NK-92 treated with Interleukin-12 subunit alpha and Interleukin-12 subunit beta, amount 100 ng/mL, for 24 hours (cell line): ENCODE measurements at places on chromosomes 6 and 20.

- DNase-seq: no peak
These were observed 235.5 kb downstream of the SYNDIG1 start for GRCh38 chr20:24704899-24705298.

- DNase-seq: no peak
These were observed 11.6 kb downstream of the SLC9A8 start for GRCh38 chr20:49824206-49824605.

DNA sequence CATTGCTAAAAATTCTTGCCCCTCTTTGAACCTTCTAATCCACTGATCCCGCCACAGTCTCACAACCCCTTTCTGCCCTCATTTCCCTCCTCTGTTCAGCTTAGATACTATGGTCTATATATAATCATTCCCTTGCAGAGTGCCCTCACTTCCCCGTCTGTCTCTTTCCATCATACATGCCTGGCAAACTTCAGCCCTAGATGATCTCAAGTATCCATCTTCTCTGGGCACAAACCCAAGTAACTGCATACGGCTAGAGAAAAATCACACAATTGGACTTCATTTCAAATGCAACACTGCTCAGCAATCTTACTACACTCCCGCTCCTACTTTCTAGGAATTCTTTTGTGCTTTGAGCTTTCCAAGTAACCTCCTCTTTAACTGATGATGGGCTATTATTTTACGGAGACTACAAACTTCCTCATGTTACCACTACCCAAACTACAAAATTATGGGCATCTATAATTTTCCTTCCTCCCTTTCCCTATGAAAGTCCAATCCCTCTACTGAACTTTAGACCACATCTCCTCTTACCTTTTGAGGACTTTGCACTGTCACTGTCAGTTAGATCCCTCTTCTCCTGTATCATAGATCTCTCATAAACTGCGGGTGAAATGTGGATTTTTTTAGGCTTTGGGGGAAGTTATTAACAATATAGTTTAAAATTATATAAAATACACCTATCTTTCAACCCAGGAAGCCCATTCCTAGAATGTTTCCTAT is 135.6 kb downstream of the BTBD9 start:
- DNase-seq: no peak

- DNase-seq: no peak
These were observed 135.3 kb upstream of the RREB1 start for GRCh38 chr6:6972456-6972855.

GRCh38 chr6:90251295-90251992 is 45.2 kb downstream of the BACH2 start:
- no peak for DNase-seq

DNA sequence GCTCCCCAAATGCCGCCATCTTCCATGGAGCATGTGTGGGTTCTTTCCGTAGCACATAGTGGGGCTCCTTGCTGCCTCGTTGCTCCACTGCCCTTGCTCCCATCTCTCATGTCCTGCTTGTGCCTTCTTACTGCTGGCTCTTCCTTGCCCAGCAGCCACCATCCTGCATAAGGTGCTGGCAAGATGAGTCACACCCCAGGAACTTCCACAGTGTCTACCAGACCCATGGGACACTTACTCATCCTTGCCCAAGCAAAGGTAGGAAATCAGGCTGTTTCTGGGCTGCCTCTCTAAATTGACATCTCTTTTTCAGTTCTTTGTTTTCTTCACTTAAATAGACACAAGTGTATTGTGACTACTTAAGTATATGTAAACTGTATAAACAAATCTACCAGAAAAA is 39.4 kb upstream of the RGS17 start:
- DNase-seq: no peak

DNA sequence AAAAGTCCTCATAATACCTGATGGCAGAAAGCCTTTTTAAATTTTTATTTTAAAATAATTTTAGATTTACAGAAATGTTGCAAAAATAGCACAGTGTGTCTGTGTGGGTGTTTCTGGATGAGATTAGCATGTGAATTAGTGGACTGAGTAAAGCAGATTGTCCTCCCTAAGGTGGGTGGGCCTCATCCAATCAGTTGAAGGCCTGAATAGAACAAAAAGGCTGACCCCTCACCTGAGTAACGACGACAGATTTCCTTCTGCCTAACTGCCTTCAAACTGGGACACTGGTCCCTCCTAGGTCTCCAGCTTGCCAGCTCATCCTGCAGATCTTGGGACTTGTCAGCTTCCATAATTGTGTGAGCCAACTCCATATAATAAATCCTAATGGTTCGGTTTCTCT is 54.2 kb downstream of the FAXC start:
- DNase-seq: no peak

DNA sequence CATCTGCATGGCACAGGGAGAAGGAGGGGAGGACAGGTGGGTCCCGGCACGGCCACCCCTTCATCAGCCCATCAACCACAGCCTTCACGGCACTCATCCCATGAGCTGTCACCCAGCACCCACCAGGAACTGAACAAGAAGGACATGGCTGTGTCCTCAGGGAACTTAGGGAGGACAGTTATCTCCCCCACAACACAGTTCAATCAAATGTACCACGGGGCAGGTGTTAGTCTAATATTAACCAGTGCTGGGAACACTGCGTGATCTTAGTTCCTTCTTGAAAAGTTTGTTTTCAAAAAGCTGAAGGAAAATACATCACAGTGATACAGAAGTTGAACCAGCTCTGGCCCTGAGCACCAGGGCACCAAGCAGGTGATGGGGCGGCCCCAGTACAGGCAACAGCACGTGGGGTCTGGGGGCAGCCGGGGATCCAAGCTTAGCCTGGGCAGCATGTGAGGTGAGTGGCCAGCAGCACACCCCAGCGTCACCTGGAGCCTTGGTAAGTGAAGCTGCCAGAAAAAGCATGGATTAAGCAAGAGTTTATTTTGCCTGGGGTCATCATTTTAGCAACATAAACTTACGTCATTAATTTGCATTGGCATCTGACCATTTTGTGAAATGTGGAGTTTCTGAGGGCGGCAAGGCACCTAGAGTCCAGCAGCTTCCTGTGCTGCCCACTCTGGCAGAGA is 35.5 kb upstream of the AFDN start:
- no peak for DNase-seq

DNA sequence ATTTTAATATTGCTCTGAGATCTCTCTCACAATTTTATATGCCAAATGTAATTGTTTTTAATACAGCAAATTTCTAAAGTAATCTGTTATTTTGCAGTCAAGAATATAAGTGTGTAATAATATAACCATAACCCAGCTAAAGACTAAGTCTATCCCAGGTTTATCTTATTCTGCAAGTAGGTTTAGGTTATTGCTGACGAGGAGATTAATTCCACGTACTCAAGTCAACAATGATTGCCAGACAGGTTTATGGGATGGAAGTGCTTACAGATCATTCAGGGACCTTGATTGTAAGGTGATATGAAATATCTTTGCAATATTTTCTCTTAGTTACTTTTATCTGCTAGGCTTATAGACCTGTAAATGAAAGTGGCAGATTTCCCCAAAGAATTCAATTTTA is 698.3 kb downstream of the HDGFL1 start:
- DNase-seq: no peak

- no peak for DNase-seq
These were observed 7.2 kb downstream of the PNLDC1 start for GRCh38 chr6:159807150-159807858.

DNA sequence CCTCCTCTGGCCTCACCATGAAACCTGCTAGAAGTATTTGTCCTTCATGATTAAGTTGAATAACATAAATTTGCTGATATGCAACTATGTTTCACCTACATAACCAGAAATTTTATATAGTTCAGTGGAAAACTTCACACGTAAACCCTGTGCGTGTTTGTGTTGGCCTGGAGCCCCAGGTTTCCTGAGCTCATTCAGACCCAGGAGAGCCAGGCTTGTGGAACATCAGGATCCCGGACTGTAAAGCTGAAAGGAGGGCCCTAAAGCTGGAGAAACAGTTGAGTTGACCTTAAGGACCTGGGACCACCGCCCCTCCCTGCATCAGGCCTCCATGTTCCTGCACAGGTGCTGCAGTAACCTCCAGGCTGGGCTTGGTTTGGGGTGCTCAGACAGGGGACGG is 3.1 kb upstream of the SPATS1 start:
- DNase-seq: no peak

GRCh38 chr6:21426841-21427490 is 166.6 kb upstream of the SOX4 start:
- no peak for DNase-seq

DNA sequence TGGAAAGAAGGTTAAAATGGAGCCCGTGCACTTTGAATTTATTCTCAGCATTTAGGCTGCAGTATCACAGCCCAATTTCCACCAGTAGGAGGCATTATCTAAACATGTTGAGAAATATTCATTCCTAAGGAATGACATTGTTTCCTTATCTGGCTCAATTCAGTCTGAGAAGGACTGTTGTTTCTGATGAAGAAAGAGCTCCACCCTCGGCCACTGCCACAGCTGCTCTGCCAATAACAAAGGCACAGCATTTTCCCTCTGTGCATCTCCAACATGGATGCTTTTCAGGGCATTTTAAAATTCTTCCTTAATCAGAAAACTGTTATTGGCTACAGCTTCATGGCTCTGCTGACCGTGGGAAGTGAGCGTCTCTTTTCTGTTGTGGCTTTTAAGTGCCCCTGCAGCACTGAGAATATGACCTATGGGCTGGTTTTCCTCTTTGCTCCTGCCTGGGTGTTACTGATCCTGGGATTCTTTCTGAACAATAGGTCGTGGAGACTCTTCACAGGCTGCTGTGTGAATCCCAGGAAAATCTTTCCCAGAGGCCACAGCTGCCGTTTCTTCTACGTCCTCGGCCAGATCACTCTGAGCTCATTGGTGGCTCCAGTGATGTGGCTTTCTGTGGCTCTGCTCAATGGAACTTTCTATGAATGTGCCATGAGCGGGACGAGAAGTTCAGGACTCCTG is at the start of gene CALHM5:
CALHM5 (plus strand) TSS at position 216 of the 687 bp plus-strand sequence; CDS start at position 274, 58 bp downstream.
- no peak for DNase-seq

DNA sequence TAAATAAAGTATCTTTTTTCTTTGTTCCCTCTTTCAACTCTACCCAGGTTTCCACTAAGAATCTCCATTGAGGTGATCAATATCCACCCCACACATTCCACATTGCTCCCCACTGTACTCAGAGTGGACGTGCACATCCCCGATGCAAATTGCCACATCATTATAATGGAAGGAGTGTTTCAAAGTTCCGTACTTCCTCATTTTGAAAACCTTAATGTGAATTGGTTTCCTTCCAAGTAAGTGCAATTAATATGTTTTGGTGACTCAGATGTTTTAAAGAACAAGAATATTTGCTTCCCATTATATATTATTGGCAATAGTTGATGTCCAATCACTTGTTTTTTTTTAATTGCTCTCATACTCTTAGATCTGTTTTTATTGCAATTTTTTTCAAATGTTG is 463.6 kb downstream of the HACE1 start:
- DNase-seq: no peak

- DNase-seq: no peak
These were observed 194.2 kb upstream of the PHACTR1 start for GRCh38 chr6:12522347-12522746.

DNA sequence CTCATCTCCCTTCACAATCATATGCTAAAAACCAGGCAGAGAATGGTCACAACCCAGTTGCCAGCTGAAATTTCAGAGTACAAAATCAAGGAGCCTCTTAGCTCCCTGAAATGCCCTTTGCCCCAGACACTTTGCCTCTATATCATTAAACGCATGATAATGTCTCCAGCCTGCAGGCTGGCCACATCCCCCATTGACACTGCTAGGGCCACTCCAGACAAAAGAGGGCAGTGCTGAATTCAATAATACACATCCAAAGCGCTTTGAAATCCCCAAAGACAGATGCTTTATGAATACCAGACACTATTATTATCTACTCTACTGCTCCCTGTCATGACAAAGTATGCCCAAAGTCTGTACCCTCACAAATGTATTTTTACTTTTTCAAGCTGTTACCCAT is 348.3 kb upstream of the POU3F2 start:
- no peak for DNase-seq

DNA sequence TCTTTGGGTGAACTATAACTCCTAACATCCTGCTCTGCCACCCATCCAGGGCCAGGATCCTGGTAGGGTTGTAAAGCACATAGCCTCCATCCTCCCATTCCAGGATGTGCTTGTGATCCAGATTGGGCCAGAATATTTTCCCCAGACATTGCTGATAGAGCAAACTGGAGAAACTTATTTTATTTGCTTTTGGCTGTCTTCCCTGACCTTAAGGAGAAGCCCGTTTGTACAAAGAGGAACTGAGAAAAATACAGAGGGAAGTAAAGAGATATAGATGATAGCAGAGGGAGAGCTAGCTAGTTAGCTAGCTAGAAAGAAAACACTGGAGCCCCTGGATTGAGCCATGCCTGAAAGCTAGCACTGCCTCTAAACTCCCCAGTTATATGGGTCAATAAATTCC is 9.0 kb upstream of the HDAC2 start:
- DNase-seq: no peak

GRCh38 chr6:57294862-57295445 is 22.5 kb upstream of the PRIM2 start:
- no peak for DNase-seq

DNA sequence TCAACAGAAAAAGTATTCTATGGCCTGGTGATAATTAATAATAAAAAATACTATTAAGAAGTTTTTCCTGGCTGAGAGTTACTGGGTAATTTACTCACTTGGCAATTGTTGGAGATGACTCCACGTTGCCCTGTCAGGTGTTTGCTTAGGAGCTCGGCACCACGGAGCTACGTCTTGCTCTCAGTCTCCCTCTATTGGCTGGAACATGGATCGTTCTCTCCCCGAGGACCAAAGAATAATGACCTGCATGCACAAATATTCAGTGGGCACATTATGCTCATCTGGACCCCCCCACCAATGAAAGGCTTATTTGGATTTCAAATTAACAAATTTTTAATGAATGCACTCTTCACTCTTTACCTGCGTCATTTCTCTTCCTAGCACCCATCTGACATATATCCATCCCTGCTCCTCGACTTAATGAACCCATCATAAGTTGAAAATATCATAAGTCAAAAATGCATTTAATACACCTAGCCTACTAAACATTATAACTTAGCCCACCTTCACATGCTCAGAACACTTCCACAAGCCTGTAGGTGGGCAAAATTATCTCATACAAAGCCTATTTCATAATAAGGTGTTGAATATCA is 71.0 kb upstream of the CD83 start:
- DNase-seq: no peak

DNA sequence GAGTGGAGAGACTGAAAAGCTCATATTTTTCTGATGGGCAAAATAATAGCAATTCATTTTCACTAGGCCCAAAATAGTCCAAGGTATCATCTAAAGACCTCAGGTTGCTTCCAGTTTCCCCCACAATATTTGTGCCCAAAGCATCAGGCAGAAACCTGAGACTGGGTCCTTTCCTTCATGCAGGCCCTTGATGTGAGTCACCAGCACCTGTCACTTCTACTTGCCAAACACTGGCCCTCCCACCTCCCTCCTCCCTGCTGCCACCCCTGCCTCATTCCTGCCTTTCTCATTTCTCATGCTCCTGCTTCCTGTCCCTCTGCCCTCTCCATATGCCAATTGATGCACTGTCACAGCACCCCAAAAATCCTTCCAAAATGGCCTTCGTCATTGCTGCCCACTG is 230.4 kb upstream of the CST7 start:
- no peak for DNase-seq

- no peak for DNase-seq
These were observed 23.1 kb downstream of the CPNE5 start for GRCh38 chr6:36815962-36816735.
